ENCODE measurements at places on chromosomes 4 and X.
A peak's percentile ranks its signal among the peaks of the same experiment; 100 is the strongest.

- peak; percentile 1 for DNase-seq
Observed at GRCh38 chrX:40013266-40014195, 84.2 kb downstream of the BCOR start.

DNA sequence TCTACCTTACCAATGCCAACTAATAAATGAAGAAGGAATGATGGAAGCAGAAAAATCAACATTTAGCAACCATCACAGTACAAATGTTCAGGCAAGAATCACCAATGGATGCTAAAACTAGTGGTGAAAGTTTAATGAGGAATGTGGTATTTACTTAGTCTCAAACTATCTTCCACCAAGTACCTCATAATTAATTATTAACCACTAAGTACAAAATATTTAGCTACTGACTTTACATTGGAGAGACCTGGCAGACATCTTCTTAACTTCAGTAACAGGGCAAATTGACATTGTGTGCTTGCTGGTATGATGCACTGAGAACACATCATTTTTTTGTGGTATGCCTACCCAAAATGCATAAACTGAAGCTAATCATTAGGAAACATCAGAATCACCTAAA lies 82.4 kb downstream of the DLG3 start:
- no peak for DNase-seq

DNA sequence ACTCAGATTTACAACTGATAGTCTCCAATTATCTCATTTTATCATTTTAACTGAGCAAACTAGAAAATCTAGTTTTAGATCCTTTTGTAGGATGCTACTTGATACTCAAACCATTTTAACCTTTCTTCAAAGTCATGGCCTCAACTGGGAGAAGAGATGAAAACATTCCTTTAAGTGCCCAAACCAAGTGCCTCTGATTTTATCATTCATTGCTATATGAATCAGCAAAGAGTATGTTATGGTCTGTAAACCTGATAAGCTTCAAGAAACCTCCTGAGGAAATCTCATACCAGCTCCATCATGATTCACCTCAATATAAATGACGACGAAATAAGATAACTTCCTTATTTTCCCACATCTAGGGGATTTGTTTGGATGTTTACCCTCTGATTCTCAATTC lies 119.9 kb downstream of the FAM13A start:
- DNase-seq, result peak; percentile 38

GRCh38 chrX:48493890-48494364 lies 14.9 kb upstream of the PORCN start:
- DNase-seq, result no peak
